Mammary epithelial cell (primary cell): ENCODE measurements at places on chromosomes 2 and 18. TPM values are rescaled to one million over a fixed set of nuclear protein-coding genes. Genes with fewer than 3 reads are reported as not detected.

The DNAJC10 gene
- total RNA-seq = 106 TPM

The SP140 gene
- total RNA-seq = not detected

The TSHZ1 gene
- 4.3 and 8.1 TPM in 2 replicates for total RNA-seq

The PLGLB1 gene
- total RNA-seq = 0.85 and 1.8 TPM in 2 replicates

The CRYGC gene
- 0.52 TPM in 1 of 2 replicates, not detected in the other for total RNA-seq
